ENCODE measurements at places on chromosomes 16 and 17.

DNA sequence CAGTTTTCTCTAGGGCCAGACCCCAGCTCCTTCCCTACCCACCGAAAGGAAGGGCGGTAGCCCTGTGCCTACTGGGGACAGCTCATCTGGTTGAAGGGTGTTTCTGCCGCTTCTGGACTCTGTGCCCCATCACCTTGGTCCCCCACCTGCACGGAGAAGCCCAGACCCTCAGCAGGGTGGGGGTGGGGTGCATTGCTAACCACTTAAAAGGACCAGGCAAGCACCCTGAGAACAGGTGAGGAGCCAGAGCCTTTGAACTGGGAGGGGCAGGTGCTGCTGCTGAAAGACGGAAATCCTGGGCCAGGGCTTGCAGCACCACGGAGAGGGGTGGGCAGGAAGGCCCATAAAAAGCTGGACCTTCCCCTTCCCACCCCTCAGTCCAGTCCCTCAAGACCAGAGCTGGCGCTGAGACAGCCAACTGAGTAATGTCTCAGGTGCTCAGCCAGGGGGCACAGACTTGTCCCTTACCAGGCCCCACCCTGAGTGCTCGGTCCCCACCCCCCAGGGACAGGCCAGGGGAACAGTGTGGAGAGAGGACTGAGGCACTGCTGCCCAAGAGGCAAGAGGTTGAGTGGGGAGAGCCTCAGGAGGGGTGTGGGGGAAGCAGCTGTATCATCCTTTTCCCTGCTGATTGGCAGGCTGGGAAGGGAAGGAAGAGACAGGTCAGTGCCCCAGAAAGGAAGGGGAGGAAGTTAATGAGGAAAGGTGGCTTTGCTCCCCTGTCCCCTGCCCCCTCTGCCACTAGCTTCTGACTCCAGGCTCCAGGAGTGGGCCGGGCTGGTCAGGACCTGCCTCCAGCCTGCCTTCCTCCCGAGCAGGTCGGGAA is 10.9 kb upstream of the SP2 start:
- DNase-seq = no peak

GRCh38 chr17:45001310-45001709 is 33.2 kb upstream of the C1QL1 start:
- no peak for DNase-seq

GRCh38 chr16:24993722-24994686 is 21.2 kb downstream of the ARHGAP17 start:
- no peak for DNase-seq

DNA sequence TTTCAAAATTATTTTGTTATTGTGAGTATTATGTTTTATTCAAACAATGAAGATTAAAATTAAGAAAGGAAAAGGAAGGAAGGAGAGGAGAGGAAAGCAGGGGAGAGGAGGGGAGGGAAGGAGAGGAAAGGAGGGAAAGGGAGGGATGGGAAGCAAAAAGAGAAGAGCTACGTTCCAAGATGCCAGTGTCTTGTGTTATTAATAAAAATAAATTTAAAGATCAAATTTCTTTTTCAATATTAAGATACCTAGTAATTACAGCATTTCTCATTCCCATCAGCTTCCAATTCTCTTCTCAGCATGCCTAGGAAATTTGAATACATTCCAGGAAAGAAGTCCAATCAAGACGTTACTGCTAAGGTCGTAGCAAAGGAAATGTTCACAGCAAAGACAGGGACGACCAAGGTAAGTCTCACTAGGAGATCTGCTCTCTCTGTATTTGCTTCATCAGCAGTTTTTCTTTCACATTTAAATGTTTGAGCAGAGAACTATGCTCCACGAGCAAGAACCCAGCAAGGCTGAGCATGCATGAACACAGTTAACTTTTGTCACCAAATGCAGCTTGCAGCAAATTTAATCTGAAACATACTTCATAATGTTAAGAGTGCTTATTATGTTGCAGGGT is 63.3 kb upstream of the HLF start:
- DNase-seq = no peak

DNA sequence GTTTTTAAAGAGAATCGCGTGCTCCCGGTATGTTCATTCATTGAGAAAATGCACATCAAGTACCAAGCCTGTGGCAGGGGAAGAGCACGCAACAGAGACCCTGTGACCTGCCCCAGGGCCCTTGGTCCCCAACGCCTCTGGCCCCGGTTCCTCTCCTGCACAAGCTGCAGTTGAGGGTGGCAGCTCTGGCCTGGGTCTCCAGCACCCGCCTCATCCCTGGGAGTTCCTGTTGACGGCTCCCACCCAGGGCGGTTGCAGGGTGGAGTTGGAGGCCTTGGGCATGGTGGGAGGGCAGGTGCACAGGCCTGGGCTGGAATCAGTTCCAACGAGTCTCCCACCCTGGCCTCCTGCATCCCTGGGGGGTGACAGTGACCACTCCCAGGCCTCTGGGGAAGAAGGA is 5.0 kb downstream of the NECAB2 start:
- no peak for DNase-seq

DNA sequence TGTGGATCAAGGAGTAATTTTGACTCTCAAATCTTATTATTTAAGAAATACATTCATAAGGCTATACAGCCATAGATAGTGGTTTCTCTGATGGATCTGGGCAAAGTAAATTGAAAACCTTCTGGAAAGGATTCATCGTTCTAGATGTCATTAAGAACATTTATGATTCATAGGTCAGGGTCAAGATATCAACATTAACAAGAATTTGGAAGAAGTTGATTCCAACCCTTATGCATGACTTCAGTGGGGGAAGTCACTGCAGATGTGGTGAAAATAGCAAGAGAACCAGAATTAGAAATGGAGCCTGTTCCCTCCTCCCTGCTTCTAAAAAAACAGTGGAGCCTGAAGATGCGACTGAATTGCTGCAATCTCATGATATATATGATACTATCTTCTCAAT is 36.6 kb upstream of the HNF1B start:
- no peak for DNase-seq

DNA sequence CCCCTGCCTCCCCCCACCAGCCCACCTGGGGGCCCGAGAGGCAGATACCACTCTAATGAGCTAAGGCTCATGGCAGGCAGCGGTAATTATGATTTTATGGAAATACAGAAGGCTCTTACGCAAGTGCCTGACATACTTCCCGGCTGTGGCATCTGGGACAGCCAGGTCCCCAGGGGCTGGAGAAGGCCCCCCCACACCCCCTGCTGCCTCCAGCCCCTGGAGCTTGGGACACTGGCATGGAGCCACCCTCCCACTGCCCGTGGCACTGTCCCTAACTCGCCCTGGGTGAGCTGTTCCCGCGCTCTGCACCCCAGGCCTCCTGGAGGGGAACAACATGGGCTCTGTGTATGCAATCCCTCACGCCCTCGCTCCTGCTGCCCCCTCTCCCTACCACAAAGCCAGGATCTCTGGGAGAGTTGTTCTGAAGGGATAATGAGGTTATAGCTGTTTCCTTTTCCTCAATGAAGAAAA is 5.4 kb upstream of the STAC2 start:
- DNase-seq = no peak

DNA sequence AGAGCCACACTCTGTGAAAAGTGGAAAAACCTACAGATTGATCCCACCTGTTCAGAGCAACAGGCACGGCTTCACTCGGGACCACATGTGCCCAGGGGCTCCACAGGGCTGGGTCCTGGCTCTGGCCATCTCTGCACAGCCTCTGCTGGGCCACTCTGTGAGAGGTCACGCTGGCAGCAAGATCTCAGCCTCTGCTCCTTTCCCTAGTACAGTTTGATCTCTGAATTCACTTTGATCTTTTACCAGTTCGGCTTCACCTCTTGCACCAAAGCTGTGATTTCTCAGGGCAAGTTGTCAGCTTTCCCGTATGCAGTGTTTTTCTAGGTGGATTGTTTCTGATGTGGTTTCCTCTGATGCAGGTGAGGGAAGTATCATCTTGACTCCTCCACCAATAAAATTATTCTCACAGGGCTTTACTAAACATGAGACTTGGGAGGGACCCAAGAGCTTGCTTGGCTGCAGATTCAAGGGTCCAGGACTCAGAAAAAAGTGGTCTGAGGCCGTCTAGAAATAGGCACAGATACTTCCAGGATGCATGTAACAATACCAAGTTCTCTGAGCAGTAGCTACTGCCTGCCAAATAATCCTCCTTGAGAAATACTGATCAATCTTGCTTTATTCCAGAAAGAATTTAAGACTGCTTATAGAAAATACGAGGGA is 24.0 kb upstream of the ALDH3A1 start:
- no peak for DNase-seq

- no peak for DNase-seq
Measured at GRCh38 chr17:43383826-43384475, 14.8 kb upstream of the ARL4D start.

DNA sequence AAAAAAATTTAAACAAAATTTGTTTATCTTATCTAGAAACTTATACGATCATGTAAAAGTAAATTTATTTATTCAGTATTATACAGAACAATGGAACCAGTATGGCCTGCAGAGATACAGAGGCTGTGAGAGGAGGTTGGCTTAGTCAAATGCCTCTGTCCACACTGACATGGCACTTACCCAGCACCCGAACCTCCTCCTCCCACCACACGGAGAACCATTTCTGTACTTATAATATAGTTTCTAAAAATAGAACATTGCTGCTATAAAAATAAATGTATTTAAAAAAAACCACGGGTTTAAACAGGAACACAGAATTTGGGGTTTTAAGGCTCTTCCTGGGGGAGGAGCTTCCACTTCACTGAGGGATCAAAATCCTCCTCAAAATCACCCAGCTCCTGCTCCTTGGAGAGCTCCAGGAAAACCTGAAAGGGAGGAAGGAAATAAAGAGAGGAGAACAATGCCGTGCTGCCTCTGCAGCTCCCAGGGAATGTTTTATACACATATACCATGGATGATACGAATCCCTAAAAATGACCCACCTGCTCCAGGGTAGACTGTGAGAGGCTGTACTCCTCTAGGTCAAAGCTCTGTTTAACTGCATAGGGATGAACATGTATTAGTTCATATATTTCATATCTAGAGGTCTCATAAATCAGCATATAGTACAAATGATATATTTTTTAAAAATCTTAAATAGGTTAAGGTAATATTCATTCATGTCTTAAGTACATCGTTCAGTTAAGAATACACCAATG is 87.3 kb downstream of the ABCA8 start:
- DNase-seq = no peak

- no peak for DNase-seq
Measured at GRCh38 chr16:89190150-89190958, 10.0 kb downstream of the SLC22A31 start.

DNA sequence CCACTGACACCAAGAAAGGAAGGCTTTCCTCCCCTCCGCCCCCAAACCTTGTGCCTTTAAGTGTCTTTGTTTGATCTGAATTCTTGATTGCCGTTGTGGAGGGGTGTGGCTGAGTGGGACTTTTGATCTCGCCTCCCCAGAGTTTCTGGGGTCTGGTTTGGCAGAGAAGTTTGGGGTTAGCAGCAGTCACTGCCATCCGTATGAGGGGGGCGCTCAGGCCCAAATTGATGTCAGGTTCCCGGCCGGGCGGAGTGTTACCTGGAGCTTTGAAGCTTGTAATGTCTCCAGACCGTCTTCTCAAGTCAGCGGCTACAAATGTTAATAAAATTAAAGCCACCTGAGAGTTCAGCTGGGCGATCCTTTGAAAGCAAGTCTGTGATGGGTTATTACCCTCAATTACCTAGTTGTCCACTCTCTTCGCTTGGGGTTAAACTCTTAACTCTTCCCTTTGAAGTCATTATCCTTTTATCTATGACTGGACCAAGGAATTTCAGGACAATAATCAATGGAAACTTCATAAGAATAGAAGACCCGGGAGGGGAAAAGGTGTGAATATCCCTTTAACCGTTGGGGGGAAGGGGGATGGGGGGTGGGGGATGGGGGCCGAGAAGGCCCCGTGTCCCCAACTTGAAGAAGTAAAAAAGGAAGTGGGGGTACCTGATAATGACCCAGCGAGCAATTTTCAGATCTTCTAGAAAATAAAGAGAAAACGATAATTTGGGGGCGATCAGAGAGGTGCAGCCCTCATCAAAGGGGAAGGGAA is 31.8 kb upstream of the AXIN2 start:
- DNase-seq = no peak

DNA sequence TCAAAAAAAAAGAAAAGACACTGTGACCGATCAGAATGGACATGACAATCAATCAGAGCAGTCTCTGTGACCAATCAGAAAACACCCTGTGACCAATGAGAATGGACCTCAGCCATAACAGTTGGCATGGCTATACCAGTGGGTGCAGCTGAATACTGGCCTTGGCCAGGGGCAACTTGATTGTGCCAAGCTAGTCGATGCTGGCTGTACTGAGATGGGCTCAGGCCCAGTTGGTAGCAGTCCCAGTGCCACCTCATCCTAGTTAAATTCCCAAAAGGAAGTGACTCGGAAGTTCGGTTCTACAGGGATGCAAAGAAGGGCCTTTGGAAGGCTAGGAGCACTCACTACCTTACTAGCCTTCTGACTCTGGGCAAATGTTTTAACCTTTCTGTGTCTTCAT is 37.2 kb upstream of the BCO1 start:
- DNase-seq = no peak

- peak; percentile 66 for DNase-seq
Measured at GRCh38 chr17:7014995-7015958, 2.9 kb downstream of the RNASEK start.

DNA sequence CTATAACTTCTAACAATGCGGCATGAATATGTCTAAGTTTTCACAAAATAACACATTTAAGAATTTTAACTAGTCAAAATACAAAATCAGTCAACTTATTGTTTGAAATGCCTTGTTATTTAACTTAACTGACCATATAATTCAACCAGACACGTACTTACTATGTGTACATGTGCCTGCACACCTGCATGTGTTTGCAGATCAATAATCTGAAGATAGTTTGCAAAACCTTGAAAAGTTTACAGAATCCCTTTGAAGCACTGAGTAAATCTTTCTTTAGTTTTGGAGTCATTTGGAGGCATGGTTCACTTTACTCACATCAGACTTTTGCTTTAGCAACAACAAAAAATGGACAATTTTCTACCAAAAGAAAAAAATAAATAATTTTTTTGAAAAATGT is 363.8 kb downstream of the PMP22 start:
- no peak for DNase-seq

- peak; percentile 72 for DNase-seq
Measured at GRCh38 chr16:89360760-89361435, 129.5 kb downstream of the ANKRD11 start.

GRCh38 chr17:5418858-5419355 is 555 bp downstream of the NUP88 start:
- peak; percentile 41 for DNase-seq

DNA sequence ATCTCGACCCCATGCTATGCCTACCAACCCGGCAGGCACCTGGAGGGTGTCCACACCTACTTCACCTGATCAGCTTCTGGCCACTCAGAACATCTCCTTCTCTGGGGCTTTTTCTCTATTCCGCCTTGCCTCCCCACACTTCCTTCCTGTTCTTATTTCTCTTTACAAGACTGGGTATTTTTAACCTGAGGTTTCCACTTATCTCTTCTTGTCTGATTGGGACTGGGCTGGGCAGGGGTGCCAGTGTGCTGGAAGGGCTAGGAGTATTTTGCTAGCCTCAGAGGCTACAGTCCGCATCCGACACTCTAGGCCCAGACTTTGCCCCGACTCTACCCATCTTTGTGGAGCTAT is 26.2 kb upstream of the ZNF652 start:
- peak; percentile 16 for DNase-seq

Measured in activated effector memory CD4-positive, alpha-beta T cell treated with Interleukin-2 at 50 U/mL for 16 hours (primary cell).